GDM1 (cell line): ENCODE measurements at places on chromosomes 7 and 10.

GRCh38 chr10:43200538-43201390, 62.5 kb downstream of the CSGALNACT2 start:
- no peak for DNase-seq

DNA sequence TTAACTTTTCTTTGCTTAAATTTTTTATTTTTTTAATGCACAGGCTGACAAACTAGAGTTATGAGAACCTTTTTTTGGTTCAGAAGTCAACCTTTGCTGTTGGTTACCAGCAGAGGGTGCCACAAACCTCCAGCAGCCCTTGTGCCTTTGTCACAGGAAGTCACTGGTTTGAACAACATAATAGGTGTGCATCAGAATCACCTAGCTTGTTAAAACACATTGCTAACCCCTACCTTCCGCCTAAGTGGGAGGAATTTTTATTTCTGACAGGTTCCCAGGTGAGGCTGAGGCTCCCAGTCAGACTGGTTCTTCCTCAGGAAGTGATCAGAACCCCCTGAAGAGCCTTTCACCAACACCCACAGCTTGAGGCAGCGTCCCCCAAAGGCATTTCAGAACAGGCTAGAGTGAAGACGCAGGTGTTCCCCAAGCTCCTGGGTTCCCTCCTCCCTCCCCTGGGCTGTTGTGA, 22.6 kb upstream of the VDAC2 start:
- DNase-seq: peak; percentile 16

- no peak for DNase-seq
Observed at GRCh38 chr7:29853789-29854188, 47.5 kb downstream of the WIPF3 start.

DNA sequence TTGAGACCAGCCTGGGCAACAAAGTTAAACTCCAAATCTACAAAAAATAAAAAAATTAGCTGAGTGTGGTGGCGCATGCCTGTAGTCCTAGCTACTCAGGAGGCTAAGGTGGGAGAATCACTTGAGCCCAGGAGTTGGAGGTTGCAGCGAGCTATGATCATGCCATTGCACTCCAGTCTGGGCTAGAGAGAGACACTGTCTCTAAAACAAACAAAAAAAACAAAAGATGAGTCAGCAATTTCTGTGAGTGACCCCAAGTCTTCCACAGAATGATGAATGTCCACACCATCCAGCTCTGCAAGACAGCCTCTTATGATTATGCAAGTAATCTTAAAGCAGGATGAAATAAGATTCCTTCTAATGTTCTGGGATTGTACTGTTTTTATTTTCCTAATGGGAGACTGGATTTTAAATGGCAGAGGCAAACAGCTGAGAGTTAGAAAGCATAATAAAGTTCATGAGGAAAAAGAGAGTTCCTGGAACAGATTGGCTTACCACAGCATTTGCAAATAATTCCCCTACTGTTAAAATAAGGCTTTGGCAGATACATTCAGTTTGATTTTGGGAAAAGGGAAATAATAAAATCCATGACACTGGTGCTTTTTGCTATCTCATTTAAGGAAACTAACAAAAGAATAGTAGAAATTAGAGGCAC, 18.9 kb upstream of the PRKAR2B start:
- no peak for DNase-seq

DNA sequence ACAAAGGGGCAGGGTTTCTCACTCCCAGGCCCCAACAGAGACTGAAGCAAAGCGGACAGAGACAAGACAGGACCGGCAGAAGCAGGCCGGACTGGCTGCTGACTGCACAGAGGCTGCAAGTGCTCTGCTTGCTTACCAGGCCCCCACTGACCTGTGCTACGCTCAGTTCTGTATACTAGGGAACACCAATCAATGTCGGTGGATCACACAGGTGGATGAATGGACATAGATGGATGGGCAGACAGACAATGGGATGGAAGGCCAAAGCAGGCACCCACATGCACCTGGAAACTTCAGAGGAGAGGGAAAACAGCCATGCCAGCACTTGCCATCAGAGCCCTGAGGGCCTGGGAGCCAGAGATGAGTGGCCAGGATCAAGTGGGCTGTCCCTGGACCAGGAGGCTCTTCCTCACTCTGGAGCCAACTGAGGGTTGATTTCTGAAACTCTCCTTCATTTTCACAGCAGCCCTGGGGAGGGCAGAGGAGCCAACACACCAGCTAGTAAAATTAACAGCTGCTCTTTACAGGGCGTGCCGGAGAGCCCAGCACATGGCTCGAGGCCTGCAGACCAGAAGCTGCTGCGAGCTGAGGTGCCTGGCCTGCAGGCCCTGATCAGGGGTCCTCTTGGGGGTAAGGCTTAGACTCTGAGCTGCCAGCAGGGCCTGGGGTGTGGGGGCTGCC, 243.6 kb downstream of the KCNMA1 start:
- no peak for DNase-seq

GRCh38 chr10:119521443-119522204, 20.9 kb downstream of the RGS10 start:
- DNase-seq: no peak

GRCh38 chr10:102804382-102805055, 32.7 kb downstream of the CYP17A1 start:
- no peak for DNase-seq

DNA sequence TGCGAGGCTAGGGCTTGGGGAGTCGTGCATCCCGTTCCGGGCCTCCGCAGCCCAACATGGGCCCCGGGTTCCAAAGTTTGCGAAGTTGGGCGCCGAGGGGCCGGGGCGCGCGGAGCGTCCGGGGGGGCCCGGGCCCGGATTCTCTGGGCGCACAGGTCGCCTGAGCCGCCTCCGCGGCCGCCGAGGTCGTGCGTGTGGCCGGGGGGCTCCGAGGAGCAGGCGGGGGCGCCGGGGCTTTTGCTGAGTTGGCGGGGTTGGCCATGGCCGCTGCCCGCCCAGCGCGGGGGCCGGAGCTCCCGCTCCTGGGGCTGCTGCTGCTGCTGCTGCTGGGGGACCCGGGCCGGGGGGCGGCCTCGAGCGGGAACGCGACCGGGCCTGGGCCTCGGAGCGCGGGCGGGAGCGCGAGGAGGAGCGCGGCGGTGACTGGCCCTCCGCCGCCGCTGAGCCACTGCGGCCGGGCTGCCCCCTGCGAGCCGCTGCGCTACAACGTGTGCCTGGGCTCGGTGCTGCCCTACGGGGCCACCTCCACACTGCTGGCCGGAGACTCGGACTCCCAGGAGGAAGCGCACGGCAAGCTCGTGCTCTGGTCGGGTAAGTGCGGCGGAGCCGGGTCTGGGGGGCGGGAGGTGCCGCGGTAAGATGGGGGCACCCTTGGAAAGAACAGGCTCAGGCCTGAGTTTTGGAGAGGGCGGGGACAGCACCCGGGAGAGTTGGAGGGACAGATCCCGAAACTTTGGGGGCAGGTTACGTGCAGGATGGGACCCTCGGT, 643 bp downstream of the SMO start:
- no peak for DNase-seq

DNA sequence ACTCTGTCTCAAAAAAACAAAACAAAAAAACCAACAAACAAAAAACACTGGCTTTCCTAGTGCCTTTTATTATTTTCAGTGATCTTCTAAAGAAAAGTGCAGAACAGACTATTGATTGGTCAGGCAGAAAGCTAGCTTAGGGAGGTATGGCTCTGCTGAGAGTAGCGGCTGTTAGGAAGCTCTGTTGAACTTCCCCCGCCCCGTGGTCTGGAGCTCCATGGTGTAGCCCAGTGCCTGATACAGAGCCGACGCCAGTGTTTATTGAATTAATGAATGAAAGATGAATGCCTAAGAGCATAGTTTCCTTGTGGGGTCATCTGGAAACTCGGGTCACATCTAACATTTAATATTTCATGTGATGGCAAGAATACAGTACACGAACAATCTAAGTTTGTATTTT, 90.5 kb upstream of the ARMC3 start:
- DNase-seq: no peak
